ENCODE measurements at places on chromosomes 2 and 18.
A peak's percentile ranks its signal among the peaks of the same experiment; 100 is the strongest.

- DNase-seq = no peak
These were observed 54.5 kb downstream of the C18orf63 start for GRCh38 chr18:74370115-74370514.

DNA sequence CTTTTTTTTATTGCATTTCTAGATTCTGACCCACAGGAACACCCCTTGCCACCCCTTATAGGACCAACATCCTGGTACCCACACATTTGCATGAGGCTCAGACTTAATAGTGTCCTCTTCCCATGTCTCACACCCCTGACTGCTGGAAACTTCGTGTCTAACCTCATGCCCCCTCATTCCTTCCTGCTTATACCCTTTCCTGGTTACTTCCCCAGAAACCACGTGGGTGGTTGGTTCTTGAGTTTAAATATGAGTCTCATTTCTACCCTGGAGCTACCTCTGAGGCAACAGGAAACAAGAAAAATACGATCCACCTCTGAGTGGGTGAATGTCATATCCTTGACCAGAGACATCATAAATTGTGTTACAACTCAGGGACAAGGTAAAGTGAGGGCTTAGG is 1.6 kb downstream of the TNP1 start:
- DNase-seq = no peak

DNA sequence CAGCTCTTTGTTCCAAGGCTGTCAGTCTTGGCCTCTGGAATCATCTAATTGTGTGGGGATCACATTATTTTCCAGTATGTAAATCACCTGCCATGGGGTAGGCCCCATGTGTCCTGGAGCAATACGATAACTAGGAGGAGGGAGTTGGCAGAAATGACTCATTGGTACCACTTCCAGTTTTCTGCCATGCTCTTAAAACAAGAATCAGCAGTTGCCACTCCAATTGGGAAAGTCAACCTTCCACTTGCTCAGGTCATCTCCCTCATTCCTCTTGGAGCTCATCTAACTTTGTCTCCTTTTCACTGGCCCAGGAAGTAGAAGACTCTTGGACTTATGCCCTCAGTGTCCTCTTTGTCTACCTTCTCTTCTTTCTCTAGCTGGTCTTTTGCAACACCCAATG is 487.0 kb downstream of the SLC4A3 start:
- no peak for DNase-seq

- no peak for DNase-seq
These were observed 86.6 kb downstream of the COL5A2 start for GRCh38 chr2:189092936-189093335.

GRCh38 chr2:108315444-108315934 is 26.8 kb downstream of the SULT1C2 start:
- DNase-seq = peak; percentile 11

- no peak for DNase-seq
These were observed 24.3 kb upstream of the COL6A3 start for GRCh38 chr2:237438080-237438940.

DNA sequence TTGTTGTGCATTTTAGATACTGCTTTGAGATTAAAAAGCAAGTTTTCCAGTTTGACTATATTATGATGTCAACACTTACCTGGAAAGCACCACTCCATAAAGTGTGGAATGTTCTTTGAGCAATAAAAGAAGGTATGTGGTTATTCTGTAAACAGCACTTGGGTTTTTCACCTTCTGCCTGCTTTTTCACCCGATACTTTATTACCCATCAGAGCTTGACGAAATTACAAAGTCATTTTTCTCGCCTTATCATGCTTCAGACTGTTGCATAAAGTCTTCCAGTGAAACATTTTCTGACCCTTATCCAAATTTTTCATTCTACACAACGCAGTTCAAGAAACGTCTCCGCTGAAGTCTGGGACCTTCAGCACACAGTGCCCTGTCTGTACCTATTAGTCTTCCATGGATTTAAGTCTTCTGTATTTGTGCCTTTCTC is 25.2 kb downstream of the CAB39 start:
- DNase-seq = no peak

- no peak for DNase-seq
These were observed 90.2 kb downstream of the EHD3 start for GRCh38 chr2:31324016-31324633.

GRCh38 chr2:110204408-110205385 is at the start of gene NPHP1:
Gene NPHP1 (minus strand): TSS chr2:110205013. CDS start chr2:110204968, 45 bp downstream.
- DNase-seq = peak; percentile 67

DNA sequence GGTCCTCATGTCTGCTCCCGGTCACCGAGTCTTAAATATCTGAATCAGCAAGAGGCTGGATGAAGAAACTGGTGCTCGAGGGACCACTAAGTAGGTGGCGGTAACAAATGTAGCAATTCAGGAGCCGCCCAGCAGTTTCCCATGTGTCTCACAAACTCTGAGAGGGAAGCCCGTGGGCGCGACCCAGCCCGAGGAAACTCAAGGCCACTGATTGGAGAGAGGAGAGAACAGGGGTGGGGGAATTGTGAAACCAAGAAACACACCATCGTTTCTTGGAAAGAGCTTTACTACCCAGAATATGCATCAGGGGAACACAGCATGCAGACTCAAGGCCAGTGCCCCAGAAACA is 10.8 kb downstream of the MLPH start:
- DNase-seq = no peak

DNA sequence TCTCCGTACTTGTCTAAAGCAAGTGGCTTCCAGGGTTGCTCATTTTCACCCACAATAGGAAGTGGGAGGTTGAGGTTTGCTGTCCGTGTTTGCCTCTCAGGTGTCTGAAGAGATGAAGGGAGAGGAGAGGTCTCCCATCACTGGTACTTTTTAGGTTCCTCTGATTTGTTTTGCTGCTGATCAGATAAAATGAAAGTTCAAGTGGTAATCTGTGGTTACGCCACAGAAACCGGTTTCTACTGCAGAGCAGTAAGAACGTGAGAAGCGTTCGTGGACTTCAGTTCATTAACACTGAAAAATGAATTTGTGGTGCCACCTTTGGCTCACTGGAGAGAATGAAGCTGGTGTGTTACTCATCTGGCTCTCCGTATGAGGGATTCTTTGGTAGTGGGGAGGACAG is 118.2 kb downstream of the GBX2 start:
- DNase-seq = no peak

DNA sequence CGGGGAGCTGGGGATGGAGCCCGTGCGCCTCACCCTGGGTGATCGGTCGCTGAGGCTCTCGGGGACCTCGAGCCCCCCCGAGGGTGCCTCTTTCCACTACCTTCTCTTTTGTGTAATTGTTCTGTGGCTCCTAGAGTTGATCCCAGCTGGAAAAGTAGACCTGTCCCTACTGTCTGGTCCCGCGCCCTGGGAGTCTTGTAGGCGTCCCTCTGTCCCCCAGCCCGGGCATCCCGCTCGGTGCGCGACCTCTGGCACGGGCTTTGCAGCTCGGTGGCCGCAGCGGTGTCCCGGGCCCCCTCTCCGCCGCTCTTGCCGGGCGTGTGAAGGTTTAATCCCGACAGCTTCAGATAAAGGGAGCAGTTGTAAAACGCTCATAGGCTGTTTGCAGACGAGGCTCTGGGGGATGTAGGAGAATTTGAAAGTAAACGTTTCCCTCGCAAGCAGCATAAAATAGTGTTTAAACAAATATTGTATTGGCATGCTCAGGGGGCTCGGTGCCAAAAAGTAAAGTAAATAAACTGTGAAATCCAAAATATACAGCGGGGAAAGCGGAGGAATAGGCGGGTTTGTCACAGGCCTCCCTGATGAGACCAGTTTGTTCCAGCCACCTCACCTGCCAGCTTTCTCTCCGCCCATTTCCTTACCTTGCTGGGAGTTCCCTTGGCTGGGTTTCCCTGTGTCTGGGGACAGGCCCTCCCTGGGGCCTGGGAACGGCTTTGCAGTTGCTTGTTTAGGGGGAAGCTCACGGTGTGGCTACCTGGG is 1.9 kb downstream of the GLI2 start:
- DNase-seq = peak; percentile 39

- no peak for DNase-seq
These were observed 56.3 kb downstream of the RBKS start for GRCh38 chr2:27833931-27834330.

- no peak for DNase-seq
These were observed 74.9 kb upstream of the MYL1 start for GRCh38 chr2:210389856-210390255.

DNA sequence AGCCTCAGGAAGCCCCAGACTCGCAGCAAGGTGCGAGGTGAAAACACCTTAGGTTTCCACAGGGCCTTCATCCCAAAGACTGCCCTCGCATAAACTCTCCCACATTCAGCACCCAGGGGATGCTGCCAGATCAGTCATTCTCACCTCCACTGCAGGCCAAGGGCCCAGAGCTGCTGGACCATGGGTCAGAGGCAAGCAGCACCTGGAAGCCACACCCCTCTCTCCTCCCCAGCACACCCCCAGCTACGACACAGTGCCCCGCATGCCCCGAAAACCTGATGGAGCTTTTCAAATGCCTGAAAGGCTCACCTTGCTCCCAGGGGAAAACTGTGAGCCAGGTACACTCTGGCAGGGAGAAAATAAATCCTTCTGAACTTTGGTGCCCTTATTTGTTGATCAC is 31.9 kb upstream of the LDLRAD4 start:
- DNase-seq = no peak

DNA sequence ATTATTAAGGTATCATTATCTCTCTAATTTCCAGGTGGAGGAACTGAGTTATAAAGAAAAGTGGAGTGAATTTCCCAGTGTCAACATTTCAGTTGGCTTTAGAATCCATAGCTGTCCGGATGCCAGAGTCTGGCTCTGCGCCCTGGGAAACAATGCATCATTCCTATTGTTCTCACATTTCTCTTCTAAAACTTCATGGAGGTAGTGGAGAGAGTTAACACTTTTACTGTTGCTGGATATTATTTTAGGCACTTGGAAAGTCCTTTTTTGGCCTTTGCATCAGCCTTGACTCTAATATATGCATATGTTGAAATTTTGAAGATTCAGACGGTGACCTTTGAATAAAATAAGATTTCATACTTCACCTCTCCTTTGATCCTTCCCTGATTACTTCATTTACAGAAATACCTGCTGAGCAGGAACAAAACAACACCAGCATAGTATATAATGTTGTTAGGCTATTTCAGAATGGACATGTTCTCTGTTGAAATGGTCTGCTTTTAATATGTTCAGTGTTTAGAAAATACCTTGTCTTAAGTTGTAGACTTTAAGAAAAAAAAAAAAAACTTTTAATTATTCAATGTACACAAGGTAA is 148.8 kb downstream of the EPHA4 start:
- DNase-seq = no peak

- DNase-seq = no peak
These were observed 20.7 kb upstream of the SNTG2 start for GRCh38 chr2:929925-930324.

- DNase-seq = no peak
These were observed 6.2 kb downstream of the DAW1 start for GRCh38 chr2:227877421-227878310.

All from NCI-H524 (cell line).